ENCODE measurements at places on chromosomes 7 and 10.
A peak's percentile ranks its signal among the peaks of the same experiment; 100 is the strongest.

- peak; percentile 37 for DNase-seq
These were observed 58.4 kb upstream of the HDAC9 start for GRCh38 chr7:18437101-18437500.

DNA sequence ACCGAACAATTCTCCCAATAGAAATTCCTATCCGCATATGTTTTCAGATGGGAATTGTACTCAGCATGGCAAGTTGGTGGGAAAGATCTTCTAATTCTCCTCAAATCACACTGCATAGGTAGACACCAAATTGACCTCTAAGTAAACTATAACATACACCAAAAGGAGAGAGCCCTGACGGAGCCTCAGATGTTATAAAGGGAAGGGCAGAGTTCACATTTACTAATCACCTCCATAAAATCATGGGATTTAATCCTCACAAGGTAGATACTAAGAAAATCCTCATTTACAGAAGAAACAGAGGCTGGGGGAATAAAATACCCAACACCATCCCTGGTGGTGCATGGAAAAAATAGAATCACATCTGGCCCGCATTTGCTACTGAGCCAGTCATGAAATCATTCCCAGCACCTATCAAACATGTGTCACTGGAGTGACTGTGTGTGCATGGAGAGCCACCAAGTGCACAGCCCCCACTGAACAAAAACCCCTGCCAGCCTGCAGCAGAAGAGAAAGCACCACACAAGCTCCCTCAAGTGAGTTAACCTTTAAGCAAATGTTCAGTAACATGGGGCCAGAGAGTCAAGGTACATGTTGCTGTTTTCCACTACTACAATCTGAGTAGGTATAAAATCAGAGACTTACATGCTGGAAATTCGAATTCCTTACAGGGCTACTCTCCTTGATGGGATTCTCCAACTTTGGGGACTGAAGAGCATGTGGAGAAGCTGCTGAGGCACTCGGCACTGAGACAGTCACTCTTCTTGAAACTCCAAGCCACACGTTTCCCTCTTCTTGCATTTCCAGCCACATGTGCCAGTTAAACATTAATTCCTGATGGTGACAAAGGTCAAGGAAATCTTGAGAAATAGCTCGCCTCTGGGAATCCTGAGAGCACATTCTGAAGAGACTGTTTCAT is at the start of gene DDC:
TSS of gene DDC (minus strand) at position 766 of the 919 bp plus-strand sequence. CDS start 21,320 bp downstream, outside the sequence.
- no peak for DNase-seq

GRCh38 chr7:78071491-78072200 is 273.1 kb downstream of the PHTF2 start:
- no peak for DNase-seq

DNA sequence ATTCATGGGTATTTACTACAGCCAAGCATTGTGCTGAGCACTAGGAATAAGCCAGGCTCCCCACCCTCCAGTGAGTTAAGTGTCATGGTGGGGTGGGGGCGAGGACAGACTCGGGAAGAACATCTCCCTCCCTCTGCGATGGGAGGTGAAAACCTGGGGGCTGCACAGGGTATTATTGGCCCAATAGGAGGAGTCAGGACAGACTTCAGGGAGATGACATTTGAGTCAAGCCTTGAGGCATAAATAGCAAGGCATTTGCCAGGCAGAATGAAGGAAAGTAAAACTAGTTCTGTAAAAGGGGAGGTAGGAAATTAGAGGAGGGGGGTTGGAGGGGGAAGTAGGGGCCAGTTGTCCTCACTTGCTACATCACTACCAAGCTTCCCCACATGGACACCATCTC is 18.9 kb downstream of the NKX2-3 start:
- no peak for DNase-seq

- no peak for DNase-seq
These were observed 871 bp downstream of the SPOCK2 start for GRCh38 chr10:72087392-72087968.

DNA sequence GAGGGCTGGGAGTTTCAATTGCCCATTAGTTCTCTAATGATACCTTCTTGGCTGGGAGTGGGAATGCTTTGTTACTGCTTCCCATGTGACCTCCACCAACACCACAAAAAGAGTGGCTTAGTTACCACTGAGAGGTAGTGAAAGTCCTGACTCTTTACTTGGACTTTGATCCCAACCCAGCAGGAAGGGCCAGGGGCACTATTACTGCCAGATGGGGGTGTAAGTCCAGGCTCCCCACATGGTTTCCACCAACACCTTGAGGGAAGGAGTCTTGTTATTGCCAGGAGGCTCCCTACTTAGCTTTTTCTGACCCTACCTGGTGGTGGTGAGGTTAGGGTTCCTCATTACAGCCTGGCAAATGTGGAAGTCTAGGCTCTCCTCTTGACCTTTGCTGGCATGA is 11.4 kb downstream of the GGCT start:
- no peak for DNase-seq

- no peak for DNase-seq
These were observed 12.0 kb upstream of the LAMB4 start for GRCh38 chr7:108142180-108142579.

DNA sequence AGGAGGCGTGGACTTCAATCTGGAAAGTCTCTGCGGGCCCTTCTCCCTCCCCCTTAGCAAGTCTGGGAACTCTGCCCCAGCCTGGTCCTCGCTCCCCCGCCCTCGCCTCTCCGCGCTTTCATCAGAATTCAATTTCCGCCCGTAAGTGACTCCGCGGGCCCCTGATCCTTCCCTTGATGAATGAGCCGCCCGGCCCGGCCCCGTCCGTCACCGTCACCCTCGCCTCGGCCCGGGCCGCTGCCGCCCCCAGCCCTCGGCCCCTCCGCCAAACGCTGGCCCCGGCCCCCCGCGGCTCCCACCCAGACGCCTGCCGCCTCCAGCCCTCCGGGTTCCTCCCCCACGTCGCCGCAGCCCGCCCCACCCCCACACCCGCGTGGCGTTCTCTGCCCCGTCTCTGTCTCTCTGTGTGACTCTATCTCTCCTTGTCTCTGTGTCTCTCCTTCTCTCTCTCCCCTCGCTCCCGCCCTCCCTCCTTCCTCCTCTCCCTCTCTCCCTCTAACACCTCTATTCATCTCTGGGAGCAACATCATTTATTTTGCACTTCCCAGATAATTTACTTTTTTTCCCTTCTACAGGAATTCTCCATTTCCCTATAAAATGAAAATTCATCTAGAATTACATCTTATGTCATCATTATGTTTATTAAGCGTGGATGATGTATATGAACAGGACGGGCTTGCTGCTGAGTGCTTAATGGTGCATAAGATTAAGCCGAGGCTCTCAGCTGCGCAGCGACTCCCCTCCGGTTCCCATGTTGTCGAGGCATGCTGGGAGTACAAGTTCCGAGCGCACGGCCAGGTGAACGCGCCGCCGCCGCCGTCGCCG is 91.2 kb upstream of the PAX2 start:
- peak; percentile 59 for DNase-seq

DNA sequence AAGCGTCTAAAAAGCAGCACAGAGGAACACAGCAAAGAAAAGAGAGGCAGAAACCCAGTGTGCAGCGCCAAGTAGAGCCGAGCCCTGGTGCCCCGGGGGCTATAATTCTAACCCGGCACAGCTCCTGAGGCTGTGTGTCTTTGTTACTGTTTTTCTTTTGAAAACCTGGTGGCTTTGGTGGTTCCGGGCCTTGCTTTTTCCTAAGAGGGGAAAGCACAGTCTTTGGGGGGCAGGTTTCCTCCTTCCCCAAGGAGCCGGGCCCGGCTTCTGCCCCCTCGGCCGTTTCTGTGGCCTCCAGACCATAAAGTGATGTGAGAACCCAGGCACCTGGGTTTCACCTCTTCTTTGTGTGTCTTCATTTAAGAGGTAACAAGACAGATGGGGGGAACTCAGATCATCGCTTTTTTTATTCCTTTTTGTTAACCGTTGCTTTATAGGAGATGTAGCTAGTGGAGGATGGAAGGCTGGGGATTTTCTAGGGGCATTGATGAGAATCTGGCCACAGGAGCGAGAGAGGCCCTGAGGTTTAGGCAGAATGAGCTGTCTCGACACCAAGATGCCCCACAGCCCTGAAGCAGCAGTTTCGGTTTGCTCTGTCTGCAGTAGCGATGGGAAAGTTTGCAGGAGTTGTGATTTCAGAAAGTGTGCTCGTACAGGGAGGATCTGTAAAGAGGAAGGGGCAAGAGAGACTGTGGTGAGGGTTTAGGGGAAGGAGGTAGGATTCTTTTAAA is 367.8 kb upstream of the GALNT17 start:
- no peak for DNase-seq

- peak; percentile 60 for DNase-seq
These were observed 637 bp downstream of the SAMD8 start for GRCh38 chr10:75111907-75112679.

- DNase-seq: no peak
These were observed 42.2 kb upstream of the TUBB8 start for GRCh38 chr10:91313-91712.

DNA sequence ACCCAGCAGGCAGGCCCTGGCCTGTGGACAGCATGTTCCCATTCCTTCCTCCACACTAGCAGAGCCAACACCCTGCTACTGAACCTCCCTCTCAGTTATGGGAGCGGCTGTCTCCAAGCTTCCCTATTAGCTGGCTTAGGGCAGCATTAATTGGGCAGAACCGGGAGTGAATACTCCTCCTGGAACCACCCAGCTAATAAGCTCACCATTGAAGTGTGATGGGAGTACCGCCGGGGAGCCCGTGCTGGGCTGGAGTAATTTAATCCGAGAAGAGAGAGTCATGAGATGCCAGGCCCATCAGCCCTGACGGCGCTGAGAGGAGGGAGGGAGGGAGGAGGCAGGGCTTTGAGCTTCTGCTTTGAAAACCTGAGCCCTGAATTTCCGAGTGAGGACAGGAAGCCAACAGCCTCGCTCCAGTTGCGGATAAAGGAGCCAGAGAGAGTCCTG is 31.8 kb upstream of the ELFN1 start:
- DNase-seq: no peak

Data from cardiac fibroblast (primary cell).